ENCODE measurements at places on chromosomes 3 and 15.
A peak's percentile ranks its signal among the peaks of the same experiment; 100 is the strongest.

- no peak for DNase-seq
These were observed 60.0 kb upstream of the SEC13 start for GRCh38 chr3:10380906-10381305.

- DNase-seq = peak; percentile 35
These were observed 19.2 kb downstream of the CDIN1 start for GRCh38 chr15:36598529-36599177.

DNA sequence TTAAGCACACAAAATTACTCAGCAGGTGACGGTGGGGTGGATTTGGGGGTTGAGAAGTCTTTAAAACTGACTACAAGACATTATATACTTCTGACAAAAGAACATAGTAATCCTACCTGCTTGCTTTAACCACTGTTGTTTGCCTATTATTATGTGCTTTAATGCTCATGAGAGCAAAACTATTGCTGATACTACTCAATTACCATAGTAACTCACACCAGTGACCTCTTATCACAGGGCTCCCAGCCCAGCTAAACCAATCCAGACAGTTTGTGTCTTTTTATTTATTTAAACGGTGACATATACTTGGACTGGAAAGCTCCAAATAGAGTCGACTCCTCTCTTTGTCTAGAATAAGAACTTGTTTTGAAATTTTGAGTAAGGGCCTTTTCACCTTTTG lies 42.8 kb upstream of the FEZF2 start:
- no peak for DNase-seq

DNA sequence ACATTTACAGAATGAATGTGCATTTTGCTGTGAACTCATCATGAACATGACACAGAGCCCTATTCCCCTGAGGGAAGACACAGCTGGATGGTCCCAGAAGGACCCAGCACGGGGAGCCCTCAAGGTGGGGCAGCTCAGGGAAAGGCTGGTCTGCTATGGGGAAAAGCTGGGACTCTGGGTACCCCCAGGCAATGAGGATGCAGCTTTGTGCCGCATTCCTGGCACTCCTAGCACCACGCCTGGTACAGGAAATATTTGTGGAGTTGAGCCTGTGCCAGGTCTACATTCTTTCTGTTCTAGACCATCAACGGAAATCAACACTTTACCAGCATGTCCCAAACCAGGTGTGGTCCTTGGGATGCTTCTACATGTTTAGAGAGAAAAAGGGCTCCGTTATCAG lies 74.0 kb downstream of the SRGAP3 start:
- DNase-seq = peak; percentile 36

DNA sequence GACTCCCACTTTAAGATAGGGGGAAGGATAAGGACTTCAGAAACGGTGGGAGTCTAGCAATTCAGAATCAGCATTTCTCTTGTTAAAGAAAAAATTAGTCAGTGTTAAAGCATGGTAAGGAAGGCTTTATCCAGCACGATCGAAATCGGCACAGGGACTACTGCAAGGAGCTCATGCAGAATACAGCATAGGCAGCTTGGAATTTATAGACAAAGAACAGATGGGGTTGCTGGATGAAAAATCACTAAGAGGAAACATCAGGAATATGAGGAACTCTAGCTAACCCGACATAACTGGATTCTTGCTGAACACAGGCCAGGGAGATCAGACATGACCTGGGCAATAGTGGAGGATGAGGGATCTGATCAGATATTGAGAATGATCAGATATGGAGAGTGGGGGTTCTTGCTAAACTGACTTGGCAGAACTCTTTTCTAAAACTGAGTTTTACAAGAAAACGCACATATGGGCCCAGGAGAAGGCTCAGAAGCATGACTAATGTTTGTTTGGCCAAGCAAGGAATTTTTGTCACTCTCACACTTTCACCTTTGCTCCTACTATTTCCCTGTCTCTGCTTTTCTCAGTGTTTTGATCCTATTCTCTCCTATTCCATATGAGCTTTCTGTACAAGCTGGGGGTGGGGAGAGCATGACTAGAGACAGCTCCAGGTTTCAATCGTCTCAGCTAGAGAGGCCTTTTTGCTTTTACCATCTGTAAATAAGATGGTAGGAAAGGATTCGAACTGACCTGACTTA lies 3.9 kb upstream of the PLCH1 start:
- DNase-seq = no peak

DNA sequence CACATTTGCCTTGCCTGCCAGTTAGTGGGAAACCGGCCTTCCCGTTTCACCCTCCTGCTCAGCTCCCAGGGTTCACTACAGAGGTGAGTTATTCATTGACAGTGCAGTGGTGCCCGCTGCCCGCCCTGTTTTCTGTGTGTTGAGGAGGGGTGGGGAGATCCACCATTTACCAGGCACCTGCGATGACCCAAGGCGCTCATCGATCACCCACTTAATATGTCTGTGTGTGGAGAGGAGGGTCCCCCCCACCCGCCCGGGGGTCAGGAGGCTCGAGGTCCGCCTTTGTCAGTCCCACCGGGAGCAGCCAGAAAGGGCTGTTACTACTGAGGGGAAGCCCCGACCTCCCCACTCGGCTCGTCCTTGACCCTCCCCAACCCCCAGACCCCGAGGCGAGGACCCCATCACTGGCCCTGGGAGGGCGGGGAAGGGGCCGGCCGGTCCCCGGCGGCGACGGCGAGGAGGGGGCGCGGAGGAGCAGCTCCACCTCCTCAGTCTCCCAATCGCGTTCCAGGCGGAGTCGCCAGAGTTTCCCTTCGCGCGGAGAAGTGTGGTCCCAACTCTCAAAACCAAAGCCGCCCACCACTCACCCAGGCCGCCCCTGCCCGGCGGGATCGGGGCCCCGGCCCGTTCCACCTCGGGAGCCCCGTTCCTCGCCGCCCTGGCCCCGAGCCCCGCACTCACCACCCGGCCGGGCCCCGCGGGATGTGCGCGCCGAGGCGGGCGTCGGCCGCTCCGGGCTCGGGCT lies 1.1 kb downstream of the PLXNB1 start:
- no peak for DNase-seq

DNA sequence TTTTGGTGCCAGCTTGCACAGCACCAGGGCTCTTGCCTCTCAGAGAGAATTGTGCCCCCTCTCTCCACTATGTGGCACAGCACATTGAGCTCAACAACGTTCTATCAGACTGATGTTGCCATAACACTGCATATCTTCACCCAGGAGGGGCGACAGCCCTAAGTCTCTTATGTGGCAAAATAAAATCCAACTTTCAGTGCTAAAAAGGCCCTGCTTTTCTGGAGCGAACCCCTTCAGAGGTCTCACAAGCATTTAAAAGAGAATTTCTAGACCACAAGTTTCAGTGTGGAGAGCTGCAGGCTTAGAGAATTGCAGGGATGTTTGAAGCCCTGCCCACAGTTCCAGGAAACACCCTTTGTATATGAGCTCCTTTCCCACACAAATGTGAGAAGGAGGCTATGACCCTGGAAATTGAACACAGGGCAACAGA lies 85.5 kb downstream of the LIPC start:
- DNase-seq = no peak

GRCh38 chr3:139326131-139326530 lies 17.7 kb upstream of the MRPS22 start:
- DNase-seq = no peak

- DNase-seq = no peak
These were observed 57.8 kb upstream of the SUCLG2 start for GRCh38 chr3:67712259-67712658.

DNA sequence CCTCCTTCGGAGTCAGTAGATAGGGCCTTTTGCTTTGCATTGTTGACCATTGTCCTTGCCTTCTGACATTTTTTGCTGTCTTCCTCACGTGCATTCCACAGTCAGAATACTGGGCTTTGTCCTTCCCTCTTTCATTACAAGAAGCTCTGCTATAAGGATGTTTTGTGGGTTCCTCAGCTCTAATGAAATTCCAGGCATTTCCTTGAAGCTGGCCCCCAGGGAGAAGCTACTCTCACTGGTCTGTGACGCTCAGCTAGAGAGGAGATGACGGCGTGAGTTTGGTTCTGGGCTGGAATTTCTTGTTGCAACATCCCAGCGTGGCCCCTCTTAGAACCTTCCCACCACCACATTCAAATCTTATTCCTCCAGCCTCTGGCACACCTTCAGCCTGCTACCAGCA lies 210.2 kb downstream of the TJP1 start:
- DNase-seq = peak; percentile 98

DNA sequence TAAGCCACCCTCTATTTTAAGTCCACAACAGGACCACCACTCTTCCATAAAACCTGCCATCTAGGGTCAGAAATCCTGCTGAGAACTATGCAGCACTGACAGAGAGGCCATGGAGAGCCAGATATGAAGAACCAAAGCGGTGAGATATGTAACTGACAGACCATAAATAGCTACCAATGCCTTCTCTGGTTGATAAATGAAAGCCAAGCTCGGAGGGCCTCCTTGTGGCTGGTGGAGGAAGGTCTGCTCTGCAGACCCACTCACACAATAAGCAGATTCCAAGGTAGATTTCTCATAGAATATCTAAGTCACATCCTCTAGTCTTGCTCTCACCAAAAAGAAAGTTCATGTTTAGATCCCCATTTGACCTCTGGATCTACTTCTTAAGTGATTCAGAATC lies 38.9 kb downstream of the RYK start:
- DNase-seq = peak; percentile 63

- no peak for DNase-seq
These were observed 6.9 kb downstream of the GORASP1 start for GRCh38 chr3:39100500-39100886.

DNA sequence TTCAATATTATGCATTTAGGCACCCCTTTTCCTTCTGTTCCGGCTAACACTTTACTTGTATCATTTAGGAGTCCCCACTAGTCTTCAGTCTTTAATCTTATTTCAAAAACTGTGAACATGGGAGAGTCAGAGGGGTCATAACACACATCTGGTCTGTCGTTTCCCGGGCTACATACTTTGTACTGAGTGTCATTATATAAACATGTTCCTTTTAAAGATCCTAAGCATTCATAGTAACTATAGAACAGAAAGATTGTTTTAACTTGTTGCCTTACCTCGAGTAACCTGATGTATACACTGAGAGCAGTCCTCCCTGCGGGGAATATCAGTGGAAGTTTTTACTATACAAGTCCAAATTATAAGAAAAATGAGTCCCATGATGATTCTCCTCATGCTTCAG lies 78.2 kb upstream of the VEPH1 start:
- peak; percentile 43 for DNase-seq

GRCh38 chr3:189568961-189569360 lies 62.2 kb upstream of the TP63 start:
- no peak for DNase-seq

- DNase-seq = peak; percentile 73
These were observed 19.9 kb downstream of the NDUFB4 start for GRCh38 chr3:120615847-120616609.

DNA sequence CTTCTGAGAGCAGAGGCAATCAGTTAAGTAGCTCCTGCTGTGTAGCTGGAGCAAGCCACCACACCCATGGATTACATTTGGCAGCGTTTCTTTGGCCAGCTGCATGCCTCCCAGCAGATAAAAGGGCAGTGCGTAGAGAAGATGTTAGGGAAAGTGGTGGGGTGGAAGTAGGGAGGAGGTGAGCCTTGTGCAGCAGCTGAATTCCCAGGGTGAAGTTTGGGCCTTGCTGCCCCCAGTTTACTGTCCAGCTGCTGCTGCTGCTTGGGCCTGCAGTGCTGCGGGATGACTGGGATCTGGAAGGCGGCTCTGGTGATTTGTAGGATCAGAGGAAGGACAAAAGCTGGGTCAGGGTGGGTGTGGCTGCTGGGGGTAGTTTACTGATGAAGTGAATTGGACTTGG lies 318.7 kb upstream of the C2CD4B start:
- DNase-seq = peak; percentile 57

DNA sequence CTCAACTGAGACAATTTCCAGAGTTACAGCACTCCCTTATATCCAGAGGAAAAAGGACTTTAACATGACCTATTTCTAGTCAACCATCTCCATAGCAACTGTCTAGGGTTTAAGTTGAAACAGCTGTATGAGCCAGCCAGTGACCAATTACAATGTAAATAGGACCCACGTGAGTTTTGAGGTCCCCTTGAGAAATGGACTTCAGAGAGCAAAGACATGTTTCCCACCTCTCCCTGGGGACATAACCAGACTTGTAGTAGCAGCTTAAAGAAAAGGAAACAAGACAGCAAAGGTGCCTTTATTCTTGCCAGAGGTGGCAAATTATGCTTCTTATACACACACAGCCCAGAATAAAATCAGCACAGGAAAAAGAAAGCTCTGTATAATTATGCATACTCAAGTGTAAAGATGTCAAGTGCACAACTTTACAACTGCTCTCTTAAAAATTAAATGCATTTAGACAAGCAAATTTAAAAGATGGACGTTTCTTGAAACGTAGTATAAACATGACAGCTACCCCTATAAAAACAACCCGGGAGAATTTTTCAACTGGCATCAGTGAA lies 40.2 kb downstream of the SUMF1 start:
- peak; percentile 84 for DNase-seq

GRCh38 chr15:70271422-70272088 lies 173.8 kb upstream of the TLE3 start:
- peak; percentile 97 for DNase-seq

GRCh38 chr15:46941241-46941640 lies 776.1 kb upstream of the SEMA6D start:
- DNase-seq = no peak

DNA sequence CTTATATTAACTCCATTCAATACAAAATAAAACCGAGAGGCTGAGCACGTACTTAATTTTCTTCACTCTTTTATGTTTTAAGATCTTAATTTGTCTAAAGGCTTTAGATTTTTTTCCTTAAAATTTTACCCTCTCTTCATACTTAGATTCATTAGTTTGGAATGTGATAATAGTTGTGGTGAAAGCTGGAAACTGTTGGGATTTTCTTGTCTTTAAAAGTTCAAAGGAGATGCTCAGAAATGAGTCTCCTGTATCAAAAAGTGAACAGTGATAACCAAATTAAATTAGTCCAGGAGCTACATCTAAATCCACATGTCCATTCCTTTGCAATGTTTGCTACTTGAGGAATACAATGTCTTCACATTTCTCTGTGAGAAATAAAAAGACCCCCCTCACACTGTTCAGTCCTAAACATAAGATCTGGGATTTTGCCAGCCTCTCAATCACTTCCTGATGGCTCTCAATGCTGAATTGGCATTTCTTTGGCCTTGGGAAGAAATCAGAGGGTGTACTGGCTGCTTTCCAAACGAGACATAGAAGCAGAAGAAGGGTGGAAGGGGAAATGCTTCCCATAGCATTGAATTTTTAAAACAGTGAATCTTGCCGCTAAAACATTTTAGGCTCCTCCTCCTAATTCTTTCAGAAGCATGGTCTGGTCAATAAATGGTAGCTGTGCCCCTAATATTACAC lies 245.0 kb downstream of the SHOX2 start:
- DNase-seq = peak; percentile 67

DNA sequence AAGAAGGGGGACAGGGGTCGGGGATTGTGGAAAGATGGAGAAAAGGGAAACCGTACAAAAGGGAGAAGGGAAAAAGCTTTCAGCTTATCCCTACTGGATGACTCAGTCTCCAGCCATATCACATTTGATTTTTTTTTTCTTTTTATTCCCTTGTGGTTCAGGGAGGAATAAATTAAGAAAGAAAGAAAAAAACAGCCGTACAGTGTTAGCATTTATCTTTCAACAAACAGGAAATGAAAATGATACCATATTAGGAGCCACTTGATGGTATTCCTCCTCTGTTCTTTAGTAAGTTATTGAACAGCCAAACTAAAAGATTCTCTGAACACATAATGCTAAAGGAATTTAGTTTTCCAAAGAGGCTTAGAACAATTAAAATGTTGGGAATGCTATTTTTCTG lies 594.4 kb downstream of the FOXP1 start:
- peak; percentile 81 for DNase-seq

Measured in fibroblast of upper back skin (primary cell).